ENCODE measurements at places on chromosomes 12 and 14. TPM values are rescaled to one million over a fixed set of nuclear protein-coding genes. Genes with fewer than 3 reads are reported as not detected.

CIROP gene
- not detected for polyA plus RNA-seq

GPRC5D gene
- polyA plus RNA-seq: 0.71 TPM

KLHDC1 gene
- polyA plus RNA-seq: 5.3 TPM

KRT86 gene
- polyA plus RNA-seq: not detected

TAS2R31 gene
- 2.9 TPM for polyA plus RNA-seq

FGD4 gene
- 19.0 TPM for polyA plus RNA-seq

KRT85 gene
- polyA plus RNA-seq: not detected

C3AR1 gene
- polyA plus RNA-seq: 4.0 TPM

NEUROD4 gene
- not detected for polyA plus RNA-seq

CCDC196 gene
- 0.12 TPM for polyA plus RNA-seq

GZMH gene
- not detected for polyA plus RNA-seq

SLC17A8 gene
- polyA plus RNA-seq: 0.23 TPM

ARHGEF40 gene
- polyA plus RNA-seq: 87.0 TPM

BEGAIN gene
- polyA plus RNA-seq: 2.4 TPM

RD3L gene
- polyA plus RNA-seq: not detected

ZDHHC22 gene
- polyA plus RNA-seq: 0.55 TPM

CDCA3 gene
- polyA plus RNA-seq: 28.5 TPM

MYBPC1 gene
- 1.0 TPM for polyA plus RNA-seq

MYL2 gene
- not detected for polyA plus RNA-seq

NTN4 gene
- polyA plus RNA-seq: 119 TPM

PHLDA1 gene
- 37.7 TPM for polyA plus RNA-seq

STAT2 gene
- polyA plus RNA-seq: 152 TPM

GUCY2C gene
- 0.51 TPM for polyA plus RNA-seq

KRT72 gene
- not detected for polyA plus RNA-seq

KRT5 gene
- polyA plus RNA-seq: 0.33 TPM

IFNG-AS1 gene
- polyA plus RNA-seq: not detected

ABCC9 gene
- 28.2 TPM for polyA plus RNA-seq

P3H3 gene
- 41.2 TPM for polyA plus RNA-seq

KITLG gene
- 30.2 TPM for polyA plus RNA-seq

SRRM4 gene
- 0.05 TPM for polyA plus RNA-seq

TAS2R42 gene
- 0.10 TPM for polyA plus RNA-seq

CEBPE gene
- polyA plus RNA-seq: 0.22 TPM

ACVRL1 gene
- polyA plus RNA-seq: 29.9 TPM

PELI2 gene
- polyA plus RNA-seq: 22.1 TPM

KRT74 gene
- polyA plus RNA-seq: not detected

TBX5 gene
- polyA plus RNA-seq: not detected
